H7 (cell line): ENCODE measurements at places on chromosomes 13 and 19. TPM values are rescaled to one million over a fixed set of nuclear protein-coding genes. Genes with fewer than 3 reads are reported as not detected.

GRCh38 chr13:80072231-80072630 lies 268.7 kb downstream of the SPRY2 start:
- DNase-seq = no peak

GRCh38 chr13:41332829-41333228 lies 21.8 kb downstream of the NAA16 start:
- no peak for DNase-seq

GRCh38 chr13:47459512-47459911 lies 541.6 kb downstream of the SUCLA2 start:
- peak; percentile 31 for DNase-seq

GRCh38 chr13:102170305-102170704 lies 231.5 kb downstream of the FGF14 start:
- no peak for DNase-seq

DNA sequence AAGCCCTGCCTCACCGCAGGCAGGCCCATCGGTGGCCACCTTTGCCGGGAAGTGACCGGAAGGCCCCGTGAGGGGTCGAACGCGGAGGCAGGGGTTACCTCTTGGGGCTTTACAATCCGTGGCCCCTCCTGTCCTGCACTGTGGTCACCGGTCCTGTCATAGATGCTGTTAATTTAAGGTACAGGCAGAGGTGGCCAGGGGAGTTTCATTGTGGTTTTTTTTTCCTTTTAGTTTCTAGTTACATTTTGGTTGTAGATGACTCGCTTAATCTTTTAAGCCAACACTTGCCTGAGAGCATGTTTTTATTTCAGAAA lies 13.1 kb downstream of the COMP start:
- peak; percentile 76 for DNase-seq

DNA sequence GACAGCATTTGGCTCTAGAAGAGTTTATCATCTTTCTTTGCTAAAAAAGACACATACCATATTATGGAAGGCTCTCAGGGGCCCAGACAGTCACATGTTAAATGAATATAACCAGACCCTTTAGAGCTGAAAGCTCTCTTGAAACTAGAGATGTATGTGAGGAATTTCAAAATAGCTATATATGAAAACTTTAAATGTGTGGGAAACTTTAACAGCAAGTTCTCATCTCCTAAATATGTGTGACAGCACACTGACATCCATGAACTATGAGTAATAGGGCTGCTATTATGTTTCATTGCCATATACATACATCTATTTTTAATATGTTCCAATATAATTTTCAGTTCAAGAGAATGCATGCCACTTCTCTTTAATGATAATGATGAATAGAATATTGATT lies 509.5 kb downstream of the GPC6 start:
- DNase-seq = no peak

DNA sequence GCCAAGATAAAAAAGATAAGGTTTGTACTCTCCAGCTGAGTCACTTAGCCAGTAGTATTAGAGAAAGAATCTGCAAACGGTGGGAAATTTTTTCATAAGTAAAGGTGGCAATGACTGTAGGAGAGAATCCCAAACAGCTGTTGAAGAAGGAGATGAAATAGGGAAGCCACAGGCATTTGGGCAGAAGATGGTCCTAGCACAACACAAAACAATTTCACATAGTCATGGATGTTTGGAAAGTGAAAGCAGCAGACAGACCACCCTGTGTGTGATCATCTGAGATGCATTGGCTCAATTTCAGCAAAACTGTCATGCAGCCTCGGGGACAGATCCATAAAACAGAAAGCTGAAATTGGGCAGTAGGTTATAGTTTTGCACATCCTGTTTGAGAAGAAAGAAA lies 2832.4 kb downstream of the PCDH9 start:
- no peak for DNase-seq

- peak; percentile 38 for DNase-seq
Observed at GRCh38 chr13:44879452-44880058, 109.7 kb downstream of the NUFIP1 start.

DNA sequence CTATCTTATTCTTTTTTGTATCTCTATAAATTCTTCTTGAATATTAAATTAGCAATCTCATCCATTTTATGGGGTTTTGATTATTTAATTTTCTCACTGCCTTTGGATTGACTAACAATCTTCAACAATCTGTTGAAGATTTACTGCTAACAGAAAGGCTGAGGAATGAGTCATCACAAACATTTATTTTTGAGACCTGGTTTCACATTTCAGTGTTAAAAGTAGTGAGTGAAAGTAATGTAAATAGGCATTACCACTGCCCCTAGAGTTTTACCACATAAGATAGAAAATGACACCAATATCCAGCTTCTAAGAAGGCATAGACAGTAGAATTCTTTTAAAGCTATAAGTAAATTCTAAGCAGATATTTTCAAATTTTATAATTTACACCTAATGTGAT lies 472.8 kb downstream of the OLFM4 start:
- no peak for DNase-seq

DNA sequence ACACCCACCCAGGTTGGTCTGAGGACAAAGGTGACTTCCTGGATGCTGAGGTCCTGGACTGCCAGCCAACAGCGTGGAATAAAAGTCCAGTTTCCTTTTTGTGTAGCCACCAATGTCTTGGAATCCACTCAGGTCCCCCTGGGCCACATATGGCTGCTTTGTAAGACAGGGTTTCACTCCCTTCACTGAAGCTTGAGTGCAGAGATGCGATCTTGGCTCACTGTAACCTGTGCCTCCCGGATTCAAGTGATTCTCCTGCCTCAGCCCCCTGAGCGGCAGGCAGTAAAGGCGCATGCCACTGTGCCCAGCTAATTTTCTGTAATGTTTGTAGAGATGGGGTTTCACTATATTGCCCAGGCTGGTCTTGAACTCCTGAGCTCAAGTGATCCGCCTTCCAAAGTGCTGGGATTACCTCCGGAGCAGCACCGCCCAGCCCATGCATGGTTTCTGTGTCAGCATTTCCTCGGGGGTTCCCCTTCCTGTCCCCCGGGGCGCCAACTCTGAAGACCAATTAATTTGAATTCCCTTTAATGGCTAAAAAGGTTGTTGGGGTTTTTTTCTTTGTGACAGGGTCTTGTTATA lies 17.5 kb downstream of the KANK2 start:
- DNase-seq = peak; percentile 38

GRCh38 chr19:35143818-35144217 lies 763 bp downstream of the FXYD7 start:
- DNase-seq = peak; percentile 46

DNA sequence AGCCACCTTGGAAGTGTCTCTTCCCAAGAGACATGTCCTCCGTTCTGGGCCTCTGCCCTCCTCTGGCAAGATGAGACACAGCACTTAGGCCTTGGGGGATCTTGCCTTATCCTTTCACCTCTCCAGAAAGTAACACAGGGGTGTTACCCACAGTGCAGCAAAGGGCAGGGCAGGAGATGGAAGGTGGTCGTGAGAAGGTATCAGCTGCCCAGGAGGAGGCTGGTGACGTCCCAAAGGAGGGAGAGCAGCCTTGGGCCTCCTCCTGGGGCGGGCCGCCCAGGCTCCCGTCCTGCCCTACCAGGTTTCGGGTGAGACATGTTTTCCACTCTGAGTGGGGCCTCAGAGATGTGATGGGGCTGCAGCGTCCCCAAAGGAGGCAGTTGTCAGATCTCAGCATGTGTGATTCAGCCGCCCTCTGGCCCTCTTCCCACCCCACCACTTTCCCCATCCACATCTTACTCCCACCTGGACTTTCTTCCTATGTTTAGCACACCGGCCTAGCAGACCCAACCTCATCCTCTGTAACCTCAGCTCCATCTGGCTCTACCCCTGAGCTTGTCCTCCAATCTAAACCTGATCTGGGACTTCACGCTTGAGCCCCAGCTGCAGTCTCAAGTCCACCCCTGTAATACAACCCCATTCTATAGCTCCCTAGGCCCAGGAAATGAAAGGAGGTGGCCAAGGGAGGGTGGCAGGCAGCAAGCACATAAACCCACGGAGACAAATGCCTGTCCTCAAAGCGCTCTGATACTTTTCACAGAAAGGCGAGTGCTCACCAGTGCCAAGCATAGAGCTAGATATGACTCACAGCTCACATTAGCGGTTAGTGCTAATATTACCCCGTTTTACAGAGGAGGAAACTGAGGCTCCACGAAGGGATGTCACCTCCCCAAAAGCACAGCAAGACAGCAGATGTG lies 9.3 kb downstream of the POU2F2 start:
- DNase-seq = peak; percentile 63

- peak; percentile 90 for DNase-seq
Observed at GRCh38 chr19:19269952-19270694, 3.0 kb downstream of the TM6SF2 start.

- no peak for DNase-seq
Observed at GRCh38 chr19:53844849-53845246, 20.7 kb upstream of the NLRP12 start.

DNA sequence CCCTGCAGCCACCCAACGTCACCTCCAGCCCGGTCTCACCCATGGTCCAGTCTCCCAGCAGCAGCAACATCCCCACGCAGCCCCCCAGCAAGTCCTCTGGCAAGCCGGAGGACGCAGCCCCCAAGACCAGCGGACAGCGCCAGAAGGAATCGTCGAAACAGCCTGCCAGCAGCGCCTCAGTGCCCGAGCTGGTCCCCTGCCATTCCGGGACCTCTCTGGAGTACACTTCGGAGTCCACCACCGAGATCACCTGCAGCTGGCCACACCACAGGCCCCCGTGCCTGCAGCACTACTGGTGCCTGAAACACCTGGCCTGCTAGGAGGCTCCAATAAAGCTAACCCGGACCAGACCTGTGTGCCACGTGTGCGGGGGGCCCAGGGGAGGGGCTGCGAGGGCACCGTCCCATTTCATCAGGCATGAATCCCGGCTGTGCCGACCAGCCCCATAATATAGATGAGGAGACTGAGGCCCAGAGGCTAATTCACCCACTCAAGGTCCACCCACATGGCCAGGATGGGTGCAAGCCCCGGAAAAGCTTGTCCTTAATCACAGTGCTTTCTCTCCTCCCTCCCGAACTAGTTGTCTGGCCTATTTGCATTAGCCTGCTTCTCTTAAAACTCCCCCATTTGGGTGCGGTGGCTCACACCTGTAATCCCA lies 6.7 kb downstream of the REEP6 start:
- no peak for DNase-seq

The APLP1 gene
- 18.3 and 19.3 TPM in 2 replicates for total RNA-seq

The FUT1 gene
- total RNA-seq = 6.1 and 8.2 TPM in 2 replicates

The OR4F17 gene
- not detected in 2 replicates for total RNA-seq

The TNNT1 gene
- total RNA-seq = 33.8 and 44.8 TPM in 2 replicates

The LGALS14 gene
- total RNA-seq = not detected in 2 replicates
